ENCODE measurements at places on chromosomes 3 and 15. TPM values are rescaled to one million over a fixed set of nuclear protein-coding genes. Genes with fewer than 3 reads are reported as not detected.

- DNase-seq, result no peak
Observed at GRCh38 chr3:197205265-197205664, 93.1 kb downstream of the DLG1 start.

- no peak for DNase-seq
Observed at GRCh38 chr3:131401978-131402377, 20.4 kb downstream of the NUDT16 start.

- DNase-seq, result no peak
Observed at GRCh38 chr3:120435621-120436020, 15.2 kb downstream of the FSTL1 start.

DNA sequence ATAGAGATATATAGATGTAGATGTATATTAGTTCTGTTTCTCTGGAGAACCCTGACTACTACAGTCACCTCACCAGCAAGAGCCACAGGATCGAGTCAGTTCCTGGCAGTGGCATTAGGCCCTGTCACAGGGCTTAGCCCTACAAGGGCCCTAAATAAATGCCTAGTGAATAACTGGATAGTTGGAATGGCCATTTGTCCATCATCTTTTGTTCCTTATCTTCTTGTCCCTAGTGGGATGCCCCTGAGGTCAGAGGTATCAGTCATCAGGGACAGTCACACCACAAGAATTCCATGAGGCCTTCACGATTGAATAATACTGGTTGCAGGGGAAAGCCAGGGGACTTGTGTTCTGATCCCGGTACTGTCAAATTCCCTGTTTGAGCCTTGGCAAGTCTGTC lies 204.9 kb upstream of the PPP2R3A start:
- no peak for DNase-seq

GRCh38 chr3:31232055-31233025 lies 300.4 kb upstream of the STT3B start:
- DNase-seq, result no peak

- DNase-seq, result no peak
Observed at GRCh38 chr15:78909791-78910228, 35.0 kb downstream of the CTSH start.

- no peak for DNase-seq
Observed at GRCh38 chr15:65062061-65062460, 5.7 kb downstream of the RASL12 start.

- DNase-seq, result no peak
Observed at GRCh38 chr3:127030508-127031412, 47.8 kb downstream of the PLXNA1 start.

DNA sequence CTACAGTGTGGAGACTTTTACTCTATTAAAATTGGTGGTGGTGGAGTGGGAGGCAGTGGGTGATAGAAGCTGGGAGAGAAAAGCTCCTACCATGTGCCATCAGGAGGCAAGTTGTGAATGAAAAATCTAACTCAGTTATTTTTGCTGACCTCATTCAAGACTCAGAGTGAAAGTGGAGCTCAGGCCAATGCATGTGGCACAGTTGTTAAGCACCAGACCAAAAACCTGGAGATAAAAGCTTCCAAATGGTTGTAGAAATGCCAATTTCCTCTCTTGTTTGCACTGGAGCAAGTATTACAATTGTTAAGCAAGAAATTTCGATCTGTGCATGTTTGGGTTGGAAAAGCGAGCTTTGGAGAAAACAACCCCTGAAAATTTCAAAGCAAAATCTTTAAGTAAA lies 81.5 kb upstream of the PRICKLE2 start:
- no peak for DNase-seq

GRCh38 chr3:133573054-133573628 lies 345 bp upstream of the CDV3 start:
- peak; percentile 100 for DNase-seq

GRCh38 chr3:12159227-12159601 lies 502 bp upstream of the TIMP4 start:
- DNase-seq, result no peak

DNA sequence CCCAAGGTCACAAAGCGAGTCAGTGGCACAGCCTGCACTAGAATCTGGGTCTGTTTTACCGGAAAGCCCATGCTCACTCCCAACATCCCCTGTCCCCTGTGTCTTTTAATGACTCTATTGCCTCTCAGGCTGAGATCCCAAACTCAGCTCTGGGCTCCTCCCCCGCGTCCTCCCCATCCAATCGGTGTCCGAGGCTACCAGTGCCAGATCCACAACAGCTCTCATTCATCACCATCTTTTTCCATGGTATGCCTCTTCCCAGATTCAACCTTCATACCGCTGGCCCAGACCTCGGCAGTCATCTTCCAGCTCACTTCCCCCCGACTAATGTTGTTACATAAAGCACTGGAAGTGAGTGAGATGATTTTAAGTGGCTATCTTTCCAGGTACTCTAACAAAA lies 16.1 kb upstream of the KY start:
- no peak for DNase-seq

GRCh38 chr3:156551261-156551660 lies 3.7 kb downstream of the SSR3 start:
- DNase-seq, result no peak

GRCh38 chr3:65785065-65785645 lies 253.6 kb downstream of the MAGI1 start:
- DNase-seq, result peak; percentile 12

DNA sequence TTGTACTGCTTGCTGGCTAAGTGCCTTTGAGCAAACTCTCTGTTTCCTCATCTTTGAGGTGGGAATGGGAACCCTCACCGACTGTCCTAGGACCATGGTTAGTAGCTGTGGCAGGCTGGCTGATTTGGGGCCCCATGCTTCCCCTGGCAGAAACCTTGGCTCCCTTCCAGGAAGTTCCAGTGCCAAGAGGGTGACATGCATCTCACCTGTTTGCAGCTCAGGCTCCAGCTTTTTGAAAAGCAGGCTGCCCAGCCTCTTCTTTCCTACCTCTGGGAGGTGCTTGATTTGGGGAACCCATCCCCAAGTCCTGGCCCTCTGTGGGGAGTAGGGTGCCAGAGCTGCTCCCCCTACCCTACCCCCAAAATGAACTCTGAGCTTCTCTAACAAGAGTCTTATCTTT lies 50.8 kb downstream of the RAB11A start:
- no peak for DNase-seq

- DNase-seq, result no peak
Observed at GRCh38 chr3:192422321-192422996, 304.9 kb downstream of the FGF12 start.

DNA sequence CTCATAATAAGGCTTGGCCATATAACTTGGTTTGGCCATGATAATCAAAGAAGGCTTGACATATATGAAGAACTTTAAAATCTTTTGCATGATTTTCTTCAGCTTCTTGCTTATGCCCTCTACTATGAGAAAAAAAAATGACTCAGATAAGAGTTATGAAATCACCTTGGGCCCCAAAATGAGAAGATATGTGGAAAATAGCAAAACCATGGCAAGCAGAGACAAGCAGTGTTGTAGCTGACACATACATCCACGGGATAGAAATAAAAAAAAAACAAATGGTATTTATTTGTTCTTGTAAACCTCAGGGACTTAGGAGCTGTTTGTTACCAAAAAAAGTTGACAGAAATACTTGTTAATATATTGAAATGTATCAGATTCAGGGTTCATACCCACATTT lies 614.8 kb upstream of the BCHE start:
- no peak for DNase-seq

DNA sequence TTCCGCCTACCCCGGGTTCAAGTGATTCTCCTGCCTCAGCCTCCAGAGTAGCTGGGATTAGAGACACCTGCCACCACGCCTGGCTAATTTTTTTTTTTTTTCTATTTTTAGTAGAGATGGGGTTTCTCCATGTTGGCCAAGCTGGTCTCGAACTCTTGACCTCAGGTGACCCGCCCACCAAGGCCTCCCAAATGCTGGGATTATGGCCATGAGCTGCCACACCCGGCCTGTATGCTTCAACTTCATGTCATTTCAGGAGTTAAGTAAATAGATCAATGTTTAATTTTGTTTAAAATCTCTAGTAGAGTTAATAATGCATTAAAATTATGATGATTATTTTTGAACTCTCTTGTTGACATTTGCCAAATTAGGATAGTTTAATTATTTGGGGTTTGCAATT lies 121.1 kb upstream of the ALDH1A3 start:
- no peak for DNase-seq

DNA sequence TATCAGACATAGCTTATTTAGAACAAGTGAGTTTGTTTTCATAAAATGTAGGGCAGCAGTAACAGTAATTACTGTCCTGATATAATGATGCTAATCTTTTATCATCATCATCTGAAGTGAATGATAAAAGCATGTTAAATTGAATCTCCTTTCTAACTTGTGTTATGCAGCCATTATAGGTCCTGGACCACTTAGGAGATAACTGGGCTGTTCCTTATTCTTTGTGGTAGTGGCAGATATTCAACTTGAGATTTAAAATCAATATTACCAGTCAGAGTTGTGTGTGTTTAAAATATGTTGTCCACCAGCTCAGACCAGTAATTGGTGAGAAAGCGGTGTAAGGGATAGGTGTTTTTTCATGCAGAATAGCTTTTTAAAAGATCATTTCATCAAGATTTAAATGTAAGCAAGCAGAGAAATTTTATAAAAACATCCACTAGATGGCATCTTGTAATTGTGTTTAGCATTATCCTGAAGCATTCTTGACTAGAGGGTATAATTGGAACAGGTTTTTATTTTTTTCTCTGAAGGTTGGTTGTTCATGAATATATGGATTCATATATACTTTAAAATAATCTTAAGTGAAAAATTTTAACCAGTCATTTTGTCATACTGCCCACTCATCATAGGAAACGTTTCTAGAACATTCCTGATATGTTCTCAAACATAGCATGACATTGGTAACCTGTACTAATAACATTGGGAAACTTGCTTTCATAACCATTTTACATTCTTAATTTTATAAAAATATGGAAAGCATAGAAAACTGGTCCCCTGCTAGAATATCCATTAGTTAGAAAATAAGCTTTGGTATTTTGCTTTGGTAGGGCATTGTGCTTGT lies 153.9 kb downstream of the BBX start:
- no peak for DNase-seq

GRCh38 chr3:3109407-3110298 lies 521 bp downstream of the IL5RA start:
- DNase-seq, result no peak

DNA sequence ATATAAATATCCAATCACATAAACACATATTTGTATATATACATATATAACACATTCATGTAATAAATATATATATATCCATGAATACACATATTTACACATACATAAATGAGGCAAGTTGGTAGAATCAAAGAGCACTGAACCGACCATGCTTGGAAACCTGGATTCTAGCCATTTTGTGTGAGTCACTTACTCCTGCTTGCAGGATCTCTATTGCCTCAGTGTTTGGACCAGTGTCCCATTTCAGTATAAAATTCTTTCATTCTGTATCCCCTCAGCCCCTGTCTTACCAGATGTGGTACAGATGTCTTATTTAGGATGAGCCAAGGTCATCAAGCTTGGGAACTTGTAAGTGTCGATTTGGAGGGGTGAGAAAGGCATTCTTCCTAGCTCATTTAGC lies 391.4 kb upstream of the FRG2C start:
- DNase-seq, result no peak

DNA sequence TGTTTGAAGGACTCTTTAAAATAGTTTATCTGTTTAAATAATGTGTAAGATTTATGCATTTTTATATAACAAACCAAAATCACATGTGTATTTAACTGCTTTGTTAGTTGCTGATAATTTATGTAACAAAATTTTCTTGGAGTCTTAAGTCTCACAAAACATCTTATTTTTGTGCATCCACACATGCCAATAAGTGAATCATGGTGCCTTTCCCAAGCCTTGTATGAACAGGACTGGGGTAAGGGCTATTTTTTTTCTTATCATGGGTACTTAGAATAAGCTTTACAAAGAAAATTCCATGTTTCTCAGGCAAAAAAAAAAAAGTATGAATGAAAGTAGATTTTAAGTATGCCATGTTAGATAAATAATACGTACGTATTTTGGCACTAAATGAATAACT lies 132.9 kb upstream of the LRRFIP2 start:
- DNase-seq, result no peak

DNA sequence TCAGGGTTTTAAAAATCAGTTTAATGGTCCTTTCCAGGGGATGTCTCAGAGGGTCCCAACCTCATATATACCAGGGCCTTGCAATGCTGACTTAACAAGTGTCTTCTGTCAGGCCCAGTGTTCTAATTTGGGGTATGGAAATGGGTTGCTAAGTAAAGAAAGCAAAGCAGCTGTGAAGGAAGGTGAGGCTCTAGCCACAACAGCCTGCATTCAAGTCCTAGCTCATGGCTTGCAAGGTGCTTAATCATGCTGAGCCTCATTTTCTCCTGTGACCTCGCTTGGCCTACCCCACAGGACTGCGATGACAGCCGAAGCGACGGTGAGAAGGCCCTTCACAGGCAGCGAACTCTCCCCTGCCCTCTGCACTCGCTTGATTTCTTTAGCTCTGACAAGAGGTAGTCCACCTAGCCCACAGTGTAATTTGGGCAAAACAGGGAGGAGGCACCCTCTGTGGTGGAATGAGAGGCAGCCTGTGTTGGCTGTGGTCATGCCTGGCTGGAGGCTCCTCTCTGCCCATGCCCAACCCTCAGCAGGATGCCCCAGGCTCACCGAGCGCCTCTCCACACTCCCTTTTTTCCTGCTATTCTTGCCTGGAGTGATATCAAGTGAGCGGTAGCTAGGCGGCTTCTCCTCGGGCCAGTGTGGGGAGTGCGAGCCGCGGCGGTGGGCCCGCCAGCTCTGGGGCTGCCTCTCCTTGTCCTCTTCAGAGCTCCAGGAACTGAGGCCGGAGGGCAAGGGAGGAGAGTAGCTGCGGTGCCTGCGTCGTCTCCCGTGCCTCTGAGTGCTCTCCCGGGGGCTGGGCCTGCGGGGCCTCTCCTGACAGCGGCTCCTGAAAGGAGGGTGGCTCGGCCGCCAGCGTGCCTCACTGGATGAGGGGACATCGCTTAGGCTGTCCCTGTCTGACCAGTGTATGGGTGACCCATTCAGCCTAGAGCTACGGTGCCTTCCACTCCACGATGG lies 29.2 kb downstream of the ILDR1 start:
- DNase-seq, result no peak

- no peak for DNase-seq
Observed at GRCh38 chr15:90154861-90155626, 46.1 kb upstream of the SEMA4B start.

SERINC4 gene
- total RNA-seq, result not detected

HIGD2B gene
- total RNA-seq, result not detected

FBXO40 gene
- not detected for total RNA-seq

ZBBX gene
- not detected for total RNA-seq

CFAP161 gene
- 0.63 TPM for total RNA-seq

OR5K4 gene
- not detected for total RNA-seq

UBE2E1 gene
- 125 TPM for total RNA-seq

FANCD2OS gene
- not detected for total RNA-seq

ARL14 gene
- not detected for total RNA-seq

RYK gene
- 69.9 TPM for total RNA-seq

XCR1 gene
- not detected for total RNA-seq

GOLGA8K gene
- total RNA-seq, result 0.21 TPM

BFSP2 gene
- total RNA-seq, result not detected

ZNF662 gene
- total RNA-seq, result 17.8 TPM

PAQR5 gene
- 4.4 TPM for total RNA-seq

ZCWPW2 gene
- total RNA-seq, result 2.7 TPM

GABRG3 gene
- not detected for total RNA-seq

C3orf49 gene
- total RNA-seq, result not detected
